Breast epithelium (tissue), 4 donors: ENCODE measurements at places on chromosomes 2 and 18.

DNA sequence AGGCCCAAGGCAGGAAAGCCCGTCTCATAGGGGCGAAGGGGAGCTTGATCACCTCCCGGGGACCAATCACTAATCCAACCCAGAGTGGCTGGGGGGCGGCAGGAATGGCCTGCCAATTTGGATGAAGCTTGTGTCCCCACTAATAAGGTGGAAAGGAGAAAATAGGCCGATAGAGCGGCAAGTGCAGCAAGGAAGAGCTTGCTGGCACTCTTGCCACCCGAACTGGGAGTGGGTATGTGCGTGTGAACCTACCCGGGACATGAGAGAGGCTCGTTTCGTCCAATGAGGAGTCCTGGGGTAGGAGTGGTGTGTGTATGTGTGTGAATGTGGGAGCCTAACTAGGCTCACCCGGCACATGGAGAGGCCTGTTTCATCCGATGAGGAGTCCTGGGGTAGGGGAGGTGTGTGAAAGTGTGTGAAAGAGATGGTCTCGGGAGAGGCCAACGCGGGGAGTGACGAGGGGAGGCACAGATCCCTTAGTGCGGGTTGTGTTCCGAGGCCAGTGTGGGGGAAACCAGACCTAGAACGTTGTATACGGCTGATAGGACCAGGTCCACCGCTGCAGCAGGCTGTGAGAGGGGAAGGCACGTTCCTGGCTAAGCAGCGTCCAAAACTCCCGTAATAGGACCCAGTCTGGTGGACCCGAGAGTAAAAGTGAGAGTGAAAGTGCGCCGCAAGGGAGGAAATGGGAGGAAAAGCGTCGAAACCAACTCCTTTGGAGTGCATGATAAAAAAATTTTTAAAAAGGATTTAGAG is 47.1 kb upstream of the SELENOI start:
- peak; percentile 61 for DNase-seq

- no peak for DNase-seq
Measured at GRCh38 chr18:7779211-7779610, 212.1 kb downstream of the PTPRM start.

GRCh38 chr2:123993728-123994323 is 31.3 kb upstream of the CNTNAP5 start:
- no peak for DNase-seq

GRCh38 chr2:206935991-206936842 is 3.1 kb upstream of the CPO start:
- no peak for DNase-seq

GRCh38 chr2:66568650-66569300 is 133.8 kb downstream of the MEIS1 start:
- DNase-seq: no peak

- DNase-seq: no peak
Measured at GRCh38 chr18:42274488-42275137, 319.6 kb downstream of the PIK3C3 start.

- DNase-seq: no peak
Measured at GRCh38 chr2:102107741-102108070, 34.8 kb upstream of the IL1R1 start.

GRCh38 chr2:128103407-128103806 is 12.4 kb downstream of the UGGT1 start:
- DNase-seq: no peak

DNA sequence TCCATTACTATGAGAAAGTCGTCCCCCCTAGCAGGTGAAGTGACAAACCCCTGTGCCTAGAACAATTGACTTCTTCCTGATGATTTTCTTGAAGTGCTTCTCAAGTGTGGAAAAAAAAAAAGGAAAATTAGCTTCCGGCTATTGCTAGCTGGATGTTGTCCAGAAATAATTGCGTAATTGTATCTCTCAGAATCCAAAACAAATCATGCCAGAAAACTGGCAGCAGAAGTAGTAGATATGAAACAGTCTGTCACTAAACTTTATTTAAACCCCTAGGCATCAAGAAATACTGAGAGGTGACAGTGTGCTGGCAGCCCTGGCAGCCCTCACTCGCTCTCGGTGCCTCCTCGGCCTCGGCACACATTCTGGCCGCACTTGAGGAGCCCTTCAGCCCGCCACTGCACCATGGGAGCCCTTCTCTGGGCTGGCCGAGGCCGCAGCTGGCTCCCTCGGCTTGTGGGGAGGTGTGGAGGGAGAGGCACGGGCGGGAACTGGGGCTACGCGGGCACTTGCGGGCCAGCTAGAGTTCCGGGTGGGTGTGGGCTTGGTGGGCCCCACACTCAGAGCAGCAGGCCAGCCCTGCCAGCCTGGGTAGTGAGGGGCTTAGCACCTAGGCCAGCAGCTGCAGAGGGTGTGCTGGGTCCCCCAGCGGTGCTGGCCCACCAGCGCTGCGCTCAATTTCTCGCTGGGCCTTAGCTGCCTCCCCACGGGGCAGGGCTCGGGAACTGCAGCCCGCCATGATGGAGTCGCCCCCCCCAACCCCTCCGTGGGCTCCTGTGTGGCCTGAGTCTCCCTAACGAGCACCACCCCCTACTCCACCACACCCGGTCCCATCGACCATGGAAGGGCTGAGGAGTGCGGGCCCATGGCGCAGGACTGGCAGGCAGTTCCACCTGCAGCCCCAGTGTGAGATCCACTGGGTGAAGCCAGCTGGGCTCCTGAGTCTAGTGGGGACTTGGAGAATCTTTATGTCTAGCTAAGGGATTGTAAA is 80.5 kb upstream of the ABCA12 start:
- no peak for DNase-seq

GRCh38 chr2:84646514-84646913 is 130.2 kb downstream of the DNAH6 start:
- DNase-seq: no peak

- no peak for DNase-seq
Measured at GRCh38 chr2:84640411-84640810, 124.1 kb downstream of the DNAH6 start.

DNA sequence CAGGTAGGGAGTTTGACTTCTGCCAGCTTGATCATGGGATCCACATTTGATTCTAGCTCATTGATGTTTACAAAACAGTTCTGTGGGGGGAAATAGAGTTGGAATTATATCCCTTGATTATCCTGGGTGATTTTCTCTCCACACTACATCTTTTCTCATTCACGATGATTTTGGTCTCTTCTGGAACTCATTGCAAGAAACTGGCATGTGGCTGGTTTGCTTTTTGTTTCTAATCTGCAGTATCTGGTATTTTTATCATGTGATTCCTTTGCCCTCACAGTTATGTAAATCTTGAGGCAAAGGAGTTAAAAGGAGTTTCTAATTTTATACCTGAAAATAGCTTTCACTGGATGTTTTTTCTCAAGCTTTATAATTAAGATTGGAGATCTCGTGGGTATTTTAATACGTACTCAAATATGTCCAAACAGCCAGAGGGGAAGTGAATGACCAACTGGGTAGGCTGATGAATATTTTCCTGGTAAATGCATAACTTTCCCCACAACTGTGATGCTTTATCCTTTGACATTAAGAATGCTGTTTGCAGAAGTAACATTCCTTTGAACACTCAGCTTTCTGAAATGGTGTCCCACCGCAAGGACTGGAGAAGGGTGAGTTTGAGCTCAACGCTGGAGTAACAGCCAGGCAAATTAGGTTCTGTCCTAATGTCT is 502.9 kb upstream of the ZEB2 start:
- DNase-seq: no peak

GRCh38 chr2:179059026-179059700 is 9.2 kb upstream of the CCDC141 start:
- no peak for DNase-seq

GRCh38 chr2:196145256-196145655 is 26.1 kb downstream of the STK17B start:
- no peak for DNase-seq

DNA sequence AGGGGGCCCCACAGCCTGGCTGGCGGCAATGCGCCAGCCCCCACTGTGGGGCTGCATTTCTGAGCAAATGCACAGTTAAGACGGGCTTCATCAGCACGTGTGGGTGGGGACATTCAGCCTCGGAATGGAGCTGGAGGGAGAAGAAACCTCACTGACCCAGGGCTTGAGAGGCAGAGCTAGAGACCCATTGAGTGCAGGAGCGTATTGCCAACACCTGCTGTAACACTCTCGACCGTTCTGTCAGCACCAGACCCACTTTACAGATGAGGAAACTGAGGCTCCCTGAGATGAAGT is 200.9 kb upstream of the RAB6C start:
- DNase-seq: no peak

DNA sequence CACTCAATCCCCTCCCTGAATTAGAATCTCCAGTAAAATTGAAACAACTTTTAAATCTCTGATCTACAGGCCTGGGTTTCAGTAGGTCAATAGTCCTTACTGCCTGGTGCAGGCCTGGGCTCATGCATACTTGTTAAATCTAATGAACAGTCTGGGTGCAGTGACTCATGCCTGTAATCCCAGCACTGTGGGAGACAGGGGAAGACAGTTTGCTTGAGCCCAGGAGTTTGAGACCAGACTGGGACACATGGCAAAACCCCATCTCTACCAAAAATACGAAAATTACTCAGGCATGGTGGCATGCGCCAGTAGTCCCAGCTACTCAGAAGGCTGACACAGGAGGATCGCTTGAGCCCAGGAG is 94.7 kb upstream of the SP3 start:
- DNase-seq: no peak

DNA sequence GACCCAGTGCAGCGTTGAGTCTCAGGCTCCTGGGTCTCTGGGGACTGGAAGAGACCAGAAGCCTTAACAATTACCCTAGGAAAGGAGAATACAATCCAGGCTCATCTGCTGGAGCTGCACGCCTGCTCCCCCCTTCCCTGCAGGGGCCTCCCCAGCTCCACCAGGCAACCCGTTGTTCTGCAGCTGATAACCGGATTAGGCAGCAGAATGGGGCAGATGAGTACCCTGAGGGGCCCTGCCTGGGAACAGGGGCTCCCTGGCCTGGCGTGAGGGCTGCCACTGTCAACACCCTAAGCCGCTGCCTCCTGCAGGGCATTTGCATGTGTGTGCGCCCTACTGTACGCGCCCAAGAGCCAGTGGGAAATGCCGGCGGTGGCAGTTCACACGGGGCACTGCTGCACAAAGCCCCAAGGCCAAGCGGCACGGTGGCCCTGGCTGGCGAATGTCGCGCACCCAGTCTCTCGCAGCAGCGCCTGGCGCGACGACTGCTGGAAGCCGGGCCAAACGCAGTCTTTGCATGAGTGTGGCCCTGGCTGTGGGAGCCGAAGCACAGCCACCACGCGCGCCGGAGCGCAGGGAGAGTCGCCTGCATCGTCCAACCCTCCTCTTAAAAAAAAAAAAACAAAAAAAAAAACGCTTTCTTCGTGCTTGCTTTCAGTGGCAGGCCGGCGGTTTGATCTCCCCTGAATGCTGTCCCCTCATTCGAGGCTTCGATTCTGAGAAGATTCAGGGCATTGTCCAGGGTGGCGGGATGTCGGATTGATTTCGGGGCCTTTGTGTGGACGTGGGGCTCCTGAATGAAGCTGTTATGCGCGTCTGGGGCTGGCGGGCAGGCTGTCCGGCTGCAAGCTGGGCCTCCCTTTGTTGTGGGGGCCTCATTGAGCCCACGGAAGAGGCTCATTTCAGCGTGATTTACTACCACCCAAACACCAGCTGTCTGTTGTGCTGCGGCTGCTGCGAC is 63.8 kb downstream of the SETBP1 start:
- no peak for DNase-seq

DNA sequence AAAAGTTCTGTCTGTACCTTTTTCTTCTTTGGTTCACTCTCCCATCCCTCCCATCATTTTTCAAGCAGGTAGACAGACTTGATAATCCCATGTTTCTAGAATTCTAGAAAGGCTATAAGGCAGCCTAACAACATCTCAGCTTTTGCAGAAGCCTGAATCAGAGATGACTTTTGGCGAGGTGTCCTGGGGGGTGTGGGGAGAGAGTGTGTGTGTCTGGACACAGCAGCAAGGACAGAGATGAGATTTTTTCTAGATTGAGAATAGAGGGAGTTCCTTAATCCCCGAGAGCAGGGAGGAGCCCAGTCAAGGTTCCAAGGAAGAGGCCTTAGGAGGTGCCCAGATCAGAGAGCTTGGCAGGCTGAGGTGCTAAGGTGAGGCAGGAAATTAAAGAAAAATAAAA is 22.0 kb upstream of the LAPTM4A start:
- DNase-seq: no peak

DNA sequence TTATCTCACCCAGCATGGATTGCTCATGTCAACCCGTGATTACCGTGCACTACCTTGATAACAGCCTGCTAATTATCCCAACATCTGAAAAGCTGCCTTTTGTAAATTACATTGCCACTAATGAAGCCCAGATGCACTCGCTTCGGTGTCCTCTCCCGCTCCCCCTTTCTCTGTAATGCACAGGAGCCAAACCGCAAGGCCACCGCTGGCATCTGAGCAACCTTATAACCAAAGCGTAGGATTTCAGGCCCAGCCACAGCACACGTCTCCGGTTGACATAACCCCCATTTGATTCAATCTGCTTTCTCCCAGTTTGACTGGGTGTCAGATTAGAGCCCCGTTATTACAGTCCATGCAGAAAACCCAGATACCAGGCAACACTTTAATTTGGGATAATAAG is 341.2 kb downstream of the ALK start:
- no peak for DNase-seq

DNA sequence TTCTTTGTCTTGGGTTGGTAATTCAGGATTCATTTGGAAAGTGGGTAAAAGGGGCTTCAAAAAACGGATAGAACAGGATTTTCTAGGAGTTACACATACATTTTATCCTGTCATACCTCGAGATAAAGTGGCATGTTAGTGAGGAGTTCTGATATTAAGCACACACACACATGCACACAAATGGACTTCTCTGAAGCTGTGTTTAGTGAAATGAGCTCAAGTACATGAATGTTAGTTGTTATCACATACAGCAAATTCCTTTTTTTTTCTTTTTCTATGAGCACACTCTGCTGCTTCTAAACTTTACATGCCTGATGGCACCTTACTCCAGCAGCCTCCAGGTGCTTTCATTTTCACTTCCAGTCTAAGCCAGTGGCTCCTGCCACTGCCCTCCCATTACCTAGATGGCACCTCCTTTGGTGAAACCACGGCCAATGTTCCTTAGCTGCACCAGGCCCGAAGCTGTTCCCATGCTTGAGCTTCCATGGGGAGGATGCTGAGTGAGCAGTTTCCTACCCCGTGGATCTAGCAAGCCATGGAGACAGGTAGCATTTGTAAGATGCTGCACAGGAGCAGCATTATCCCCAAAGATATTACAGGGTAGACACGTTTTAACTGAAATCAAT is 49.7 kb downstream of the STAT1 start:
- DNase-seq: no peak

GRCh38 chr2:74316627-74317295 is 26.5 kb downstream of the SLC4A5 start:
- no peak for DNase-seq
